ENCODE measurements at places on chromosomes 13 and 19.
A peak's percentile ranks its signal among the peaks of the same experiment; 100 is the strongest.

- no peak for DNase-seq
Observed at GRCh38 chr13:93217721-93218261, 8.8 kb upstream of the GPC6 start.

GRCh38 chr13:48110132-48110868 is 15.4 kb upstream of the MED4 start:
- no peak for DNase-seq

DNA sequence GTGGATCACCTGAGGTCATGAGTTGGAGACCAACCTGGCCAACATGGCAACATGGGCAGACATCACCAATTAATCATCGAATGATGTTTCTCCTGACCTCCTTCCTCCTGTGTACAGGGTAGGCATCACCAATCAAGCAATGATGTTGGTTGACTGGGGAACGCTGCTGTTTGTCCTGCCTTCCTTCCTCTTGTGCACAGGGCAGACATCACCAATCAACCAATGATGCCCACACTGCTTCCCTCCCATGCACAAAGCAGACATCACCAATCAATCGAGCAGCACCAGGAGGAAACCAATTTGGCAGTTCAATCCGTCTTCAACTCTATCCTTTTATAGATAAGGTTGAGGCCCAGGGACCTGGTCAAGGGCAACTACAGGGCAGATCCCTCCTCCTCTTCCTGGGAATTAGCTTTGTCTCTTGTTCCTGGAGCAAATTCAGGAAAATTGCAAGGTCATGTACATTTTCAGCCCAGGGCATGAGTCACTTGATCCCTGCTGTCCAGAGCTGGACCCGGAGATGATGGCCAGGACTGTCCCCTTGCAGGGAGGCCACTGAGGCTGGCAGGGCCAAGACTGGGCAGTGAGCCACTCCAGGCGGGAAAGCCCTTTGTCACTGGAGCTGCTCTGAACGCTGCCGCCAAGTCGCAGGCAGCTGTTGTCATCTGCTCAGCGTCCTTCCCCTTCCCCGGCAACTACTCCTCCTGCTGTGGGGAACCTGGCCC is 5.3 kb upstream of the CSNK1G2 start:
- no peak for DNase-seq

DNA sequence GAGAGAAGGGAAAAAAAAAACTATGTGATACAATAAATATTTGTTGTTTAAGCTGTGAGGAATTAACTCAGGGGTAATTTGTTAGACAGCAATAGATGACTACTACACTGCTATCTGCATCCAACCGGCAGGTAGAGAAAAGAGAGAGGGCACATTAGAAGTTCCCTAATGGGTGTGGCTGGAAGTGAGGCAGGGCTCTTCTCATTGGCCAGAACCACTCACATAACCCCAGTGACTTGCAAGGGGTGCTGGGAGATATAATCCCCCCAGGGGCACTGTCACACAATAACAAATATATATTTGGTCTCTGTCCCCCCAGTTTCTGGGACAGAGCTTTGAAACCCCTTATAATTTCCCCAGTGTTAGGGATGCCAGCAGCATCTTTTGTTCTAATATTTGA is 24.3 kb downstream of the FGF21 start:
- no peak for DNase-seq

- DNase-seq, result no peak
Observed at GRCh38 chr13:94933230-94933751, 220.9 kb upstream of the SOX21 start.

DNA sequence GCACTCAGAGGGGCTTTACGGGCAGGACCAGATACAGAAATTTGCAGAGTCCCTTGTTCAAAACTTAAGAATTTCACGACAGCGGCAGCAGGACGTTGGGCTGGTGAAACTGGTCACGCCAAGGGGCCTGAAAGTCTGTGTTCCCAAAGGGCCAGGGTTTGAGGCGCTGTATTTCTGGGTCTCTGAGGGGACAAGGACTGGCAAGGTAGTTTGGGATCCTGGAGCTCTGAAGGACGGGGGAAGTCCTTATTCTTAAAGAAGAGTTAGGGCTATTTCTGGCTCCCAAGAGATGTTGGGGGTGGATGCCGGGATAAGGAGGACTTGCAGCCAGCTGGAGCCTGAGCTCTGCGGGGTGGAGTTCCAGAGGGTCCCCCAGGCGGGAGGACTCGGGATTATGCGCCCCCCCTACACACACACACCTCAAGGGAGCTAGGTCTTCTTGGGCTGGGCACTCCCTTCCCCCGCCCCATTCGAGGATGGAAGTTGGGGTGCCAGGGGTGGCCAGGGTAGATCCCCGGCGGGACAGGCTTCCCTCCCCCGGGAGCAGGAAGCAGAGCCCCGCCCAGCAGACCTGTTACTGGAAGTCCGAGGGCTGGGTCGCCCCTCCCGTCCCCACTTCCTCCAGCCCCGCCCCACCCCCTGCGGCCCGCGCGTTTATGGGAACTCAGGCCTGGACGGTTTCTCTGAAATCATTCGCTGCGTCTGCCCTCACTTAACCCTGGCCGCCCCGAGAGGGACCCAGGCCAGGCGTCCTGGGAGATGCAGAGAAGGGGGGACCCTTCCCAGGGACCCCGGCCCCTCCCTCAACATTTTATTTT is 5.6 kb downstream of the BCL3 start:
- DNase-seq, result no peak

DNA sequence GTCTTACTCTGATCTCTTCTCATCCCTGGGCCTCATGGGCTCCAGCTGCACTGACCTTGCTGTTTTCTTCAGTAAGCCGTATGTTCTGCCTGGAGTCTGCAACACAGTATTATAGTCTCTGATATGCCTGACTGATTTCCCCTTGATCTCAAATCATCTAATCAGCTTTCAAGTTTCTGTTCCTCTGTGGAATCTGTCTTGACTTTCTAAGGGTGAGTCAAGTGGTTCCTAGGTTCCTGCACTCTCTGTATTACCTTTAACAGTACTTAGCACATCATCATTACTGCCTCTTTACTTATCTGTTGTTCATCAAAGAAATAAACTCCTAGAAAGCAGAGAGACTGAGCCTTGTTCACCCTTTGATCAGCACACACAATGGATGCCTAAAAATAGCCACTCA is 350.7 kb downstream of the LMO7 start:
- no peak for DNase-seq

- no peak for DNase-seq
Observed at GRCh38 chr13:100306030-100306429, 217.1 kb downstream of the PCCA start.

GRCh38 chr13:80133631-80134261 is 207.2 kb downstream of the SPRY2 start:
- peak; percentile 46 for DNase-seq

DNA sequence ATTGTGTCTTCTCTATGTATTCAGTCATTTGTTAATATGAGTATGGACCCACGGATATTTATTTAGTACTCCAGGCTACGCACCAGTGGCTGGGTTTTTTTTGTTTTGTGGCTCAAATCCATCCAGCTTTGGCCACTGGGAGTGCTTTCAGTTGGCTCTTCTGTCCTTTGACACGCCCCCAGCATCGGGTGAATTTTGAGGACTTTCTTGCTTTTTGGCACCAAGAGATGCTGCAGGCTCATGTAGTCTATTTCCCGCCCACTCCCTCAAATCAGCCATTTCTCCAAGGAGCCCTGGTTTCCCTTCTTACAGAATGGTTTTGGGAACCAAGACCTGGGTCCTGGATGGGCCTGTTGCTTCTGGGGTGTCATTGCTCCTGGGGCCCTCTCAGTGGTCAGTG is 55.8 kb downstream of the SMARCA4 start:
- no peak for DNase-seq

- no peak for DNase-seq
Observed at GRCh38 chr19:55493645-55494171, 5.5 kb downstream of the SSC5D start.

DNA sequence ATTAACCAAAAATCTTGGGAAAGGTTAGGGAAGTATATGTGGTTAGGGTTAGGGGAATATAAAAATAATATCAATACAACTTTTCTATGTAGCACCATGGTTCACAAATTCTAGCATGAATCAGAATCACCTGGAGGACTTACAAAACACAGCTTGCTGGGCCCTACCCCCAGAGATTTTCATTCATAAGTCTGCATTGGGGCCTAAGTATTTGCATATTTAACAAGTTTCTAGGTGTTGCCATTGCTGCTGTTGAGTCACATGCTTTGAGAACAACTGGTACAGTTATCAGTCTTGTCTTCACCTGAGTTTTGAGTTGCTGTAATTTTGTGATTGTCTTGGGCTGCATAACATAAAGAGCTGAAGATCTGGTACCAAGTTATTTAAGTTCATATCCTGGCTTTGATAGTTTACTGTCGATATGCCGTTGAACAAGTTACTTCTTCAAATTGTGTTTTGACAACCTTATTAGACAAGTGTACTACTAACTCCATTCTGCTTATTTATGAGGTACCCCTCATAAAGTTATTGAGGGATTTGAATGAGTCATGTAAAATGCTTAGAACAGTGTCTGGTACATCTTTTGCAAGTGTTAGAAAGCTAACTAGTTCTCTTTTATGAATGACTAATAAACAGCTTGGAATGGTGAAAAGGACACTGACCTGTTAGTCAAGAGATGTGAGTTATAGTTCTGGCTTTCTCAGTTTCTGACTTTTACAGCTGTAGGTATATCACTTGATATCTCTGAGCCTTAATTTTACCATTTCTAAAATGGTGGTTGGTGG is 132.9 kb downstream of the PAN3 start:
- no peak for DNase-seq

DNA sequence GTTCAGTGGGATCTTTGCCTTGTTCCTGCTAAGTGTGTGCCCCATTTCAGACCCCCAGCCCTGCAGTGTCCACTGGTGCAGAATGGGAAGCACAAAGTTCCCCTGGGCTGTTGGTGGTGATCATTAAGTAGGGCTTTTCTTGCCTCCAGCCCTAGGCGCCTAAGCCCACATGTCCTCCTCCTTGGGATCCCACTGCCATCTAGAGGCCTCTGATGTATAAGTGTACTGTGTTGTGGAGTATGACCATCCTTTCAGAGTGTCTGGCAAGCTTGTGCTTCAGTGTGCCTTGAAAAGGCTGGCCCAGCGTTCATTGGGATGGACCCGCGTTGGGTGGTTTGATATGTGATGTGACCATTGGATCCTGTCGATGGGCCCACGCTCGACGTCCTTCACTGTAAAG is 71.2 kb downstream of the WASF3 start:
- no peak for DNase-seq

DNA sequence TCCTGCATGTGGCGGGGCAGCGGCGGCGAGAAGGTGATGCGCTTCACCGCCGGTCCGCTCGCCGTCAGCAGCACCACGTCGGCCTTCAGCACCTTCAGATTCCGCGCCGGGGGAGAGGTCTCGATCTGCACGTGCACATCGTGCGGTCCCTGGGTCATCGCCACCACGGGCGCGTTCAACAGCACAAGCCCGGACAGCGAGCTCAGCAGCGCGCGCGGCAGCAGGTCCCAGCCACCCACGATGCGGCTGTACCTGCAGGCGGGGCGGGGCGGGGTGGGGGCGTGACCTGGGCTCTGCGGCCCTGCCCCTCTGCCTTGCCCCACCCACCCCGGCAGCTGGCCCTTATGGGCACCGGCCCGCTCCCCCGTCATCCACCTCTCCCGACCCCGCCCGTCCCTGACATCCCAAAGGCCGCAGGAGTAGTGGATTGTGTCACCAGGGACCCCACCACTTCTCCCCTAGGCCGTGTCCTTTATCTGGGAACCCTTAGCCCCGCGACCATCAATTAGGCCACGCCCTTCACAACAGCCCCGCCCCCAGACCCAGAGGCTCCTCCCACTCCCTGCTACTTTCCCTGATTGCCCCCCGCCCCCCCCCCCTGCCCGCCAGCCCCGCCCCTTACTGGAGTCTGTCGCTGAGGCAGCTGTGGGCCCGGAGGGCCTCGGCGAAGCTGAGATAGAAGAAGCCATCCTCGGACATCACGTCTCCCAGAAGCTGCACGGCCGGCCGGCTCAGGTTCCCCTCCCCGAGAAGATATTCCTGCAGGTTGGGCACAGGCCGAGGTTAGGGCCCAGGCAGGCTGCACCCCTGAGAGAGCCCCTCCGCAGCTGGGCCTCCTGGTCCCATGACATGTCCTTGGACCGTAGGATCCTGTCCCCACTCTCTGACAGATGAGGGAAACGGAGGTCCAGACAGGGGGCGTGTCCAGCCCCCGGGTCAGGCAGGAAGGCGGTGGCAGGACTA is 6.1 kb downstream of the IL4I1 start:
- no peak for DNase-seq

DNA sequence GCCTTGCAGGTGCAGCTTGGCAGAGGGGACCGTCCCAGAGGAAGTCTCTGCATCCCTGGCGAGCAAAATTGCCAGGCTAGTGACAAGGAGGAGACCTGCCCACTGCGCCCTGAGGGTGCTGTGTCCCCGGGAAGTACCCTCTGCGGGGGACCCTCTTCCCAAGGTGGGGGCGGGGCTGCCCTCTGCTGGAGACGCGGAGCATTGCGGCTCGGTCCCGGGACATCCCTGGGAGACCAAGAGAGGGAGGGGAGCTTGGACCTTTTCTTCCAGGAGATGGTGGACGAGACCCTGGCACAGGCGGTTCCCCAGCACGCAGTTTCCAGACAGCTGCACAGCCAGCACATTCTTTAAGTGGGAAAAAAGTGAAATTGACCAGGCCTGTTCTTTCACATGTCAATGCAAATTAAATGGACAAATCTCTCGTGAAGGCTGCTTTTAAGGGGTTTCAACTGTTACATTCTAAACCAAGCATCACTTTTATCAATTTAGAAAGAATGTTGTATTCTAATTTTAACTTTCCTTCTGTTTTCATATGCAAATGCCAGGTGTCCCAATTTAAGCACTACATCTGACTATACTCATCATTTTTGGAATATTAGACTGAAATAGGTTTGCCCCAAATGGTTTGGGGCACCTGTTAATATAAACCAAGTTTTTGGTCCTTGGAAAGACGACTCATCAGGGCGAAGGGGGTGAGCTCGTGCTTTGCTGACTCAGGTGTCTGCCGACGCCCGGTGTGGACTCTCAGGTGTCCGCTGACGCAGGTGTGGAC is 60.7 kb downstream of the MCF2L start:
- DNase-seq, result peak; percentile 34

- no peak for DNase-seq
Observed at GRCh38 chr19:7773841-7774240, 10.8 kb downstream of the CLEC4M start.

- DNase-seq, result no peak
Observed at GRCh38 chr13:42384265-42384664, 112.3 kb downstream of the AKAP11 start.

DNA sequence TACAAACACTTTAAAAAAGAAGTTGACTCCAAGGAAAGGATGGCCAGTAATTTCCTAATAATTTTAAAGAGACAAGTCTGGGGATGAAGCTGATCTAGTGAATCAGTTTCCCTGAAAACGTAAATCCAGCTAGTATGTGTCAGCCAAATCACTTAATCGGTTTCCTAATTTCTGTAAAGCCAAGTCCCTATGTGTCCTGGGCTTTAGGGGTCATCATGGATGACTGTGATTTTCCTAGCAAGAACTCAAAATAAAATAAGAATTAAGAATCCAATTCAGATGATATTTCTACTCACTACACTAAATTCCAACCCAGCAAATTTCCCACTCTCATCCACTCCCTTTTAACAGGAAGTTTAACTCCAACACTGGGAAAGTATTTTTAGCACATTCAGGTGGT is 35.9 kb downstream of the ELF1 start:
- no peak for DNase-seq

GRCh38 chr19:16023146-16023915 is 53.0 kb upstream of the TPM4 start:
- no peak for DNase-seq

GRCh38 chr13:35979361-35979951 is 151.7 kb downstream of the DCLK1 start:
- DNase-seq, result peak; percentile 34

- DNase-seq, result no peak
Observed at GRCh38 chr13:97879646-97880310, 73.7 kb upstream of the IPO5 start.

Data from hippocampal formation (tissue), 2 donors.